ENCODE measurements at places on chromosomes 16 and 17.

DNA sequence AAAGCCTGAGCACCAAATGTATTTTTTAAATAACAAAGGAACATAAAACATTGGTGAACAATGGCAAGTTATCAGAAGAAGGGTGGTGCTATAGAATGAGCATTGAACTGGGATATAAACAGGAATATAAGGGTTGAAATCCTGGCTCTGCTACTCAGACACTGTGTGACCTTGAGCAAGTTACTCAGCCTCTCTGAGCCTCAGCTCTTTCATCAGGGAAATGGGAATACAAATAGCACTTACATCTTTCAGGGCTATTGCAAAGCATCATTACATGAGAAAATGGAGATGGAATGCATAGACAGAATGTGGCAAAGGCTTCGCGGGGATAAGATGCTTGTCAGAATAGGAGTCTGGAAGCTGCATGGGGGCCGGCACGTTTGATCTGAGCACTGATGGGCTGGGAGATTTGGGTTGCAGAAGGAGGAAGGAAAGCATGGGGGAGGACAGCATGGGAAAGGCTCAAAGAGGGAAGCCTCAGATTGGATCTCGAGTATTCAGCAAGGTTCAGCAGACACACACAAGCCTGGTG, 4.8 kb upstream of the CDH5 start:
- DNase-seq, result no peak

DNA sequence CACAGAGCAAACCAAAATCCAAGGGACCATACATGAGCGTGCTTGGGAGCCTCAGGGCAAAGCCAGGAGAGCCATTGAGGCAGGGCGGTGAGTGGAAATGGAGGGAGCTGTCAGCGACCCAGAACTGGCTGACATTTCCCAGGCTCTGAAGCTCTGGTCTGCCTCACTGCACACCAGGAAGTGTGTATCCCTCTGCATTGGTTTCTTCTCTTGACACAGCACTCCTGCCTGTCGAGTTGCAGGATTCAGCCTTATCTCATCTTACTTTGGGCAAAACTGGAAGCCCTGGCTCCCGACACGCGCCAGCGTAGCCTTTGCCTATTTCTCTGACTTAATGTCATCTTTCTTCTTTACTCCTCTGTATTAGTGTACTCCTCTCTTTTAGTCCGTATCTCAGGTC, 144.7 kb upstream of the HS3ST3A1 start:
- DNase-seq, result no peak

DNA sequence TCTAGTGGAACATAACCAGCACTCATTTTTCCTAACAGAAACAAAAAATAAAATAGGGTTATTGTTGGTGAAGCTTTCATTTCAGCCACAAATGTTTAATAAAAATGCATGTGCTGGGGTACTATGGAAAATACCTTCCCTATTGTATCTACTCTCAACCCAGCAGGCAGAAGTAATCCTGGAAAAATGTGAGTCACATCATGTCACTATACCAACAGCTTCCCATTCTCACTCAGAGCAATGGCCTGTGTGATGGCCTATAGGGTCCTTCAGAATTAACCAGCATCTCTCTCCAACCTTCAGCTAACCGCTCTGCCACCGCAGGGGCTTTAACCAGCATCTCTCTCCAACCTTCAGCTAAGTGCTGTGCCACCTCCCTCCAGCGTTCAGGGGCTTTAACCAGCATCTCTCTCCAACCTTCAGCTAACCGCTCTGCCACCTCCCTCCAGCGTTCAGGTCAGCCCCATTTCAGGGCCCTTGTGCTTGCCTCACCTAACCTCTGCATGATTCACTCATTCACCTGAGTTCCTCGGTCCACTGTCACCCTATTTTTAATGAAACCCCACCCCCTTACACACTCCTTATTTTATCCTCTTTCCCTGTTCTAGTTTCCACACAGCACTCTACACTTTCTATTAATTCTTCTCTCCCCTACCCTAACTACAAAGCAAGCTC, 34.0 kb downstream of the UBE2G1 start:
- no peak for DNase-seq

- no peak for DNase-seq
Measured at GRCh38 chr17:17886726-17887125, 49.9 kb upstream of the SREBF1 start.

DNA sequence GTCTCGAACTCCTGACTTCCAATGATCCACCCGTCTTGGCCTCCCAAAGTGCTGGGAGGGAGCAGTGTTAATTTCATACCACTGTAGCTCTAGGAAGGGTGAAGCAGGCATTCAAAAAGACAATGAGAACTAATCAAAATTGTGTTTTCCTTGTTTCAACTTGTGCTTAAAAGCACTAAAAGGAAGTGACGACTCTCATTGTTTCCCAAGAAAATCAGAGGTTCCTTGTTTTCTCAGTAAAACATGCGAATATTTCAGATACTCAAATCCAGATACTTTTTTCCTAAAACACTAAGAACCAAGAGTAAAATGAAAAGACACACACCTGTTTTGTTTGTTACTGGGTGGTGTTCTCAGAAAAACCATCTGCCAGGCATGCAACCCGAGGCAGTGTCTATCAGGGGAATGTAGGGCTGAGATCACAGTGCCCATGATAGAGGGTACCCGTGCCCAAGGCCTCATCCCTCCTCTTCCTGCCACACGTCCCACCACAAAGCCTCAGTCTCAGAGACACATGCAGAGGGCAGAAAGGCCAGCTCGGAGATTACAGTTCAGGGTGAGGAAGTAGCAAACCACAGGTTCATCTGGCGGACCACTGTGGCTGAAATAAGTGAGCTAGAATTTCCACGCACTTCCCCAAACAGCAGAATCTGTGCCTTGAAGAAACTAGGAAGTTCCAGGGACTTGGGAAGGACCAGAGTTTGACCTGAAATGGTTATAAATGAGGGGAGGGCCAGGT, 33.7 kb downstream of the GINS3 start:
- no peak for DNase-seq

GRCh38 chr16:47139561-47140185, 4.1 kb downstream of the NETO2 start:
- no peak for DNase-seq

DNA sequence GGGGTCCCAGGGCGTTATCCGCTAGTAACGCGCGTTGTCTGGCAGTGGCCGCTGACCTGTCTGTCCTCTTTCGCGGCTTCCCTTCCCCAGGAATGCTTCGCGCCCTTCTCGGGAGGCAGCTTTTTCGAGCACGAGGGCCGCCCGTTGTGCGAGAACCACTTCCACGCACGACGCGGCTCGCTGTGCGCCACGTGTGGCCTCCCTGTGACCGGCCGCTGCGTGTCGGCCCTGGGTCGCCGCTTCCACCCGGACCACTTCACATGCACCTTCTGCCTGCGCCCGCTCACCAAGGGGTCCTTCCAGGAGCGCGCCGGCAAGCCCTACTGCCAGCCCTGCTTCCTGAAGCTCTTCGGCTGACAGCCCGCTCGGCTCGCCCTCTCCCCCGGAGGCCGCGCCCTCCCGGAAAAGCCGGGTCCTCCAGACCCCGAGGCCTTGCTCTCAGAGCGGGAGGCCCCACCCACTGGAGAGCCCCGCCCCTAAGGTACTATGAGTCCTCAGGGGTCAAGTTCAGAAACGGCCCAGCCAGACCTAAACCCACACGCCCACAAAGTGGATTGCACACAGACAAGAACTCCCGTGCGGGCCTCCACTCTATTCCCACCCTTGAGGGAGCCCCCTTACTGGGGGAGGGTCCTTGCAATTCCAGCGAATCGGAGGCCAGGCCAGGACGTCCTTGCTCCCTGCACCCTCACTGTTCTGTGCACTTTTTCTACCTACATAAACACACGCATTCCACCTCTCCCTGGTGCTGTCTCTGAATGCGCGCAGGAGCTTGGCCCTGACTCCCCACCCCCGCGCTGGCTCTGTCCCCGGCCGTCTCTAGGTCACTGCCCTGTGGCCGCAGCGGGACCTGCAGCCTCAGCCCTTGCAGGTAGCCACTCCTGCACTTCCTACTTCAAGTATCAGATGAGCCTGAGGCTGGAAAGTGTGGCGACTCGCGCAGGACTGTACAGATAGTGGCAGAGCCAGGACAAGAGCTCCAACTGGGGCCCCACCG, 5.4 kb upstream of the SLC5A2 start:
- no peak for DNase-seq

DNA sequence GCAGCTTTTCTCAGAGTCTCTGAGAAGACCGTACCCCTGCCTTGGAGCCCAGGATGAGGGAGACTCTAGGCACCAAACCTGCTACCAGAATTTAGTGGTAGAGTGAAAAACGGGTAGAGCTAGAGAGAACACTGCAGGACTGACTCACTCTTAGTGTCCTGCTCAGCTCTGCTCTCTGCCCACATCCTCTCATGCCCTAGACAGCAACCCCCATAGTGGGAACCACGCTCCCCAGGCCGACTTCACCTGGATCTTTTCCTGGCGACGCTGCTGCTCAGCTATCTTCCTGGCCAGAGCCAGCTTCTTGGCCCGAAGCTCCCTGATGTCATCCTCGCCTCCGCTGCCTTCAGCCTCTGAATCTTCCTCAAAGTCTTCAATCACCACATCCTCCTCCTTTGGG, 26.7 kb downstream of the HIC1 start:
- no peak for DNase-seq

DNA sequence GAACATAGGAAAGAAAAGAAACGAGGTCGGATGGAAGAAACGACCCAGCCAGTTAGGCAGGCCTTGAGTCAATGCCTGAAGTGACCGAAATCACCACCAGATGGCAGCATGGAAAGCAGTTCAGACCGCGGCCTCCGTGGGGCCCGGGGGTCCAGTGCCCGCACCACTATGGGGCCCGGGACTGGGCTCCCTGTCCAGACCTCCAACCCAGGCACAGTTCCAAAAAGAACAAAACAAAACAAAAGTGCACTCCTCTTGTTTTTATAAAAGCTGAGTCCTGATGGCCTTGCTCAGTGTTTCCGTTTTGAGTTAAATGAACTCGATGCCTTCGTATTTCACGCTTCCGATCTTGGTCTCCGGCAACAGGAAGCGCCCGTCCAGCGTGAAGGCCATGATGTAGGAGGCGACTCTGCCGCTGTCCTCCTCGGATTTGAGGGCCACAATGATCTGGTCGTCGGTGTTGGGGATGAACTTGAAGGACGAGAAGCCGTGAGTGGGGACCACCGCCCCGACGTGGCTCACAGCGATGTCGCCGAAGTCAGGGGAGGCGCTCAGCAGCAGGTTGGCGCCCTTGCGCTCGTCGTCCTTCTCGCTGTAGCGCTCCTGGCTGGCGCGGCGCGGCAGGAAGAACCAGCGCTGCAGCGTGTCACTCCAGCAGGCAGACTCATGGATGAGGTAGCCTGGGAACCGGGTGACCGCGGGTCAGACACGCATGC, 13.7 kb upstream of the LGALS3BP start:
- peak; percentile 34 for DNase-seq

DNA sequence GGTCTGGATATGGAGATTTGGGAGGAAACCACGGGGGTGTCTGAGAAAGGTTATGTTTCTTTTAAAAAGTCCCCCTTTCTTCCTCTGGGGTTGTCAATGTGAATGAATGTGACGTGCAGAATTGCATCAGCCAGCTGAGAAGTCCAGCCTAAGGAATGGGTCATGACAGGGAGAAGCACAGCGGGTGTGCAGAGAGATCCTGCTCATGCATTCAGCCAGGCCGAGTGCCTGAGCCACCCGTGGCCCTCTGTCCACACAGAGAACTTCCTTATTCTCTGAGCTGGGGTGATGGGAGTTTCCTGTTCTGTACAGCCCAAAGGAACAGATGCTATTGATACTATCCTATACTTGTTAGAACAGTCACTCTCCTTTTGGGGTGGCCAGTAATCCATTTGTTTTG, 117.9 kb downstream of the CPPED1 start:
- no peak for DNase-seq

DNA sequence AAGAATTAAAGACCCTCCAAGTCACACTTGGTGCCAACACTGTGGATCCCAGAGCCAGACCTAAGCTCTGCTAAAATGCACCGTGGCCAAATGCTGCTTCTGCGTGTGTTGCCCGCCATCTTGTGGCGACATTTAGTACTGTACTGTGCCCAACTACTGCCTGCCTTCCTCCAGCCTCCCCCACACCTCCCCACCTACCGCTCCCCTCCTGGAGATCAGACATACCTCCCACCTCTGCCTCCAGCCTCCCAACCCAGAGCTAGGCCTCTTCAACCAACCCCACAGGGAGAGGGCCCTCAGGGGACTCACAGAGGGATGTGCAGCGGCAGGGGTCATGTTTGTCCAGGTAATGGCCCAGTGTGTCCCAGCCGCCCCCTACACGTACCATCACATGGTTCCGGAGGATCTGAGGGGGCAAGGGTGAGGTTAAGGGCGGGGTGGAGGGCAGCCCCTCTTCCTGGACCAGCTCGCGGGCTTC, 5.5 kb downstream of the GAS2L2 start:
- peak; percentile 55 for DNase-seq

- no peak for DNase-seq
Measured at GRCh38 chr16:89117227-89117974, 23.7 kb downstream of the ACSF3 start.

DNA sequence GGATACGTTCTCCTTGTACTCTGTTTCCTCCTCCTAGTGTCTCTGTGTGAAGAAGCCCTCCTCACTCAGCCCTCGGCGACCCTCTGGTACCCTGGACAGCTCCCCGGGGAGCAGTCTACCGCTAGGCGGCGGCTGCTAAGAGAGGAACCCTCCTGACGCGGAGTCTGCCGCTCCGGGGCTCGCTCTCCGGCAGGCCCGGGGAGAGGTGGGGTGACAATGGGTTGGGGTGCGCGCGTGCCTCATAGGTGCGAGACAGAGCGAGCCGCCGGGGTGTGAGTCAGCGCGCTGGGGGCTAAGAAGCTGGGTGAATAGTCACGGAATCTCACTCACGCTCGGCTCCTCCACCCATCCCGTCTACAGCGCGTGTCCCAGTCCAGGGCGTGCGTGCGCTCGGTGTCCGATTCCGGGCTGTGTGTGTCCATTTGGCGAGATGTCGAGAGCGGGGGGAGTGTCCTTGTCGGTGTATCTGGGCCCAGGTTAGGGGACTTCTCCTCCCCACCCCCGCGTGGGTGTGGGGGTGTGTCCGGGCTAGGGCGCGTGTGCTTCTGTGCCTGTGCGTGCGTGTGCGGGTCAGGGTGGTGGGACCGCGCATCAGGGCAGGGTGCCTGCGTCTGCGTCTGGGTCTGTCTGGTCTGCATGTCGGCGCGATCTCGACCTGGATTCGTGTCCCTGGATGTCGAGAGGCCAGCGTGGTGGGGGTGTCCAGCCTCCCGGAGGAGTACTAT, 577 bp upstream of the HS3ST2 start:
- no peak for DNase-seq

GRCh38 chr17:53896047-53896446, 73.3 kb downstream of the KIF2B start:
- DNase-seq, result no peak

- no peak for DNase-seq
Measured at GRCh38 chr17:68301438-68301959, 10.2 kb downstream of the ARSG start.

- no peak for DNase-seq
Measured at GRCh38 chr17:17503566-17504130, 7.5 kb upstream of the RASD1 start.

DNA sequence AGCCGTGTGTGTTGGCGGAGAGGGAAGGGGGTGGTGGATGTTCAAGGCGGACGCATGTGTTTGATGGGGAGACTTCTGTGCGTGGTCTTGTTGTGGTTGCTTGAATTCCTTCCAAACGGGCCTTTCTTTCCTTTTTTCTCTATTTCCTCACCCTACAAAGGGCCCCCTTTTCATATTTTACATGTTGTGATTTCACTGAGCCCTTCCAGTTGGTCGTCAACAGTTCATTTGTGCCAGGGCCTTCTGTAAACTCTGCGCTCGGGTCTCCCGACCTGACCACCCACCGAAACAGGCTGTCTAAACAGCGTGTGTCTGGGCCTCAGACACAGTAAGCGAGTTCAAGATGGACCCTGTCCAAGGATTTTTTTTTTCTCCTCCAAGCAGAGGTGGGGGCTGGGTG, 228.4 kb downstream of the IRF8 start:
- DNase-seq, result no peak
